CD4-positive, alpha-beta T cell (primary cell): ENCODE measurements at places on chromosomes 4 and X. TPM values are rescaled to one million over a fixed set of nuclear protein-coding genes. Genes with fewer than 3 reads are reported as not detected.

GRCh38 chrX:7412840-7413239 lies 264.9 kb upstream of the PUDP start:
- no peak overlapping the region for H3K4me3 ChIP-seq
- DNase-seq, result no peak
- no peaks in the 10 kb centered on the region for H3K36me3 ChIP-seq
- H3K27ac ChIP-seq, result no peak overlapping the region
- no peaks in the 10 kb centered on the region for H3K4me1 ChIP-seq

GRCh38 chr4:173680278-173680677 lies 150.2 kb upstream of the HAND2 start:
- H3K27me3 ChIP-seq, result no peaks in the 10 kb centered on the region
- DNase-seq, result no peak
- no peaks in the 10 kb centered on the region for H3K36me3 ChIP-seq
- no peak overlapping the region for H3K27ac ChIP-seq
- H3K4me1 ChIP-seq, result no peaks in the 10 kb centered on the region
- H3K4me3 ChIP-seq, result no peak overlapping the region

Gene GPAT3
- 4.6 TPM for total RNA-seq

Gene NIPAL1
- total RNA-seq, result 0.45 TPM

Gene MGARP
- total RNA-seq, result not detected
